Left hindlimb (tissue), 1 donor: ENCODE measurements at places on chromosomes 7 and 10.
A peak's percentile ranks its signal among the peaks of the same experiment; 100 is the strongest.

DNA sequence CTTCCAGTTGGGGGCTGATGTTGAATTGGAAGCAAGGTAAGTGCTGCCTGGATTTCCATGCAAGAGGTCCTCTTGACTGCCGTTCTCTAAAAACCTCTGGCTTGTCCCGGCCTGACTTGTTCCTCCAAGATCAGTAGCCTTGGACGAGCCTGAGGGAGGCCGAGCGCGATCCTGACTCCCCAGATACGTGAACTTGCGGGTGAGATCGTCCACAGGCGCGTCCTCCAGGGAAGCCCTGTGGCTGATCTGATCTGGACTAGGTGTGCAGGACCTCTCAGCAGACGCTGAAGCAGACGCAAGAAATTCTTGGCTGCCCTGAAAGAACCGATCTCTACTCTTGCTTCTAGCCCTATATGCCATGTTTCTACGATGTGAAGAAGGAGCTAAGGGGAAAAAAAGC, 29.7 kb downstream of the ZC3HAV1 start:
- no peak for DNase-seq

GRCh38 chr7:92447345-92448204, at the start of gene GATAD1:
Gene GATAD1 (plus strand): TSS chr7:92447482. CDS start chr7:92447730, 248 bp downstream.
- DNase-seq: peak; percentile 94

DNA sequence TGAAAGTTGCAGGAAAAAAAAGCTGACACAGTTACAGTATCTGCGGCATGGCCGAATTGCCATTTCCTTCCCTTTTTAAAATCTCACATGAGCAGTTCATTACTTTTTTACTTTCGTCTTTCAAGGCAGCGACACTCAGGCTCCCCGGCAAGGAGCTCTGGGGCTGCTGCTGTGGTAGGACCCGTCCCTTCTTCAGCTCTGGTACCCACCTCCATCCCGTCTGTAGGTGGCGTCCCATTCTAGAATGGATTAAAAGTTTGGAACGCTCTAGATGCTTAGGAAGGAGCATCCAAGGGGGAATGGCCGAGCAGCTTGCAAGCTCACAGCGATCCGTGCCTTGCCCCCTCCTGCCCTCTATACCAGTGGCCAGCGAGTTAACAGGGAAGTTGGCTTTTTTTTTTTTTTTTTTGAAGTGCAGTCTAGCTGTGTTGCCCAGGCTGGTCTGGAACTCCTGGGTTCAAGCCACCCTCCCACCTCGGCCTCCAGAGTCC, 22.8 kb upstream of the TTYH3 start:
- no peak for DNase-seq

DNA sequence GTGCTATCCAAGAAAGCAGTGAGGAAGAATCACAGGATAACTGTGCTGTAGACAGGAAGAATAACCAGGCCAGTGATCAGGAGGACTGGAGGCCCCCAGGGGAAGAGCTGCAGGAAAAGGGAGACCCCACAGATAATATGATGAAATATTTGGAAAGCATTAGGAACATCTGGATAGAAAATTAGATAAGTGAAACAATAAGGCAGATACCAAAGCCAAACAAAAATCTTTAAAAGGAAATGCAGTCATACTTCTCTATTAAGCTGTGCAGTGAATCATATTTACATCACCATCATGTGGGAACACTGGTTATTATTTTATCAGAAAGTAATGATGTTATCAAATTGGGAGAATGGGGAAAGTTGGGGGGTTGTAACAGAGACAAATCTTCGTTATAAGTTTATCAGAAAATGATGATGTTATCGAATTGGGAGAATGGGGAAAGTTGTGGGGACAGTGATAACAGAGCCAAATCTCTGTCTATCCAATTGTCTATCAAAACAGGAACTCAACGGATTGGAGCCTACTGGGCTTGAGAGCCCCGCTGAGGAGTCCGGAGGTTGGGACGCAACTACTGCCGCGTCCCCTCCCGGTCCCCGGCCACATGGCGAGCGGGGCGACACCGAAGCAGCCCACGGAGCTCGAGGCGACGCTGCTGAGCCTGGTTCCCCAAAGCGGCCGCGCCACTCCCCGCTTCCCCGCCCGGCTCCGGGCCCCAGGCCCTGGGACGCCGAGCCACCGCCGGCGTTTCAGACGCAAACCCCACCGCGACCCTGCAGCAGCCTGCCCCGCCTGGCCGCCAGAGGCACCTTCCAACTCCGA, 14.0 kb upstream of the RALA start:
- peak; percentile 49 for DNase-seq

DNA sequence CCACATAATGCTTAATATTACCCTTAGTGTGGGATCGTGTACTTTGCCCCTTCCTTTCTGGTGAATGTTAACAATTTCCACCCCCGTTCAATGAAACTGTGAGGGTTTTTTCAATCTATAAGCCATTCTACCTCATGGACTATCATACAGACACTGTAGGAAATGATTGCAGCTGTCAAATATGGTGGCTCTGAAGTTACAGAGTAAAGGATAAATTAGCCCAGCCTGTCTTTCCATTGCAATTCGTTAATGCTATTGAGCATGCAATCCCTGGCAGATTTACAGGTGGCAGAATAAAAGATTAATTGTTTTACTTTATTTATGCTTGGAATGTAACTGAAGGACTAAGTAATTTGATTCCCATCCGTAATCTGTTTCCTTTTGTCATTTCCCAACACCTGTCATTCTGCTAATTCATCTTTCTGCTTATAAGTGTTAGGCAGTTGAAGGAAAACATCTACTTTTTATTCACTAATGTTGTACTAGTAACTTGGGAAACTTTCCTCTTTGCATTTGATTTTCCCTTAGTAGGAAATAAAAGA, 1211.6 kb upstream of the LRRN3 start:
- DNase-seq: no peak

- DNase-seq: no peak
Measured at GRCh38 chr10:61621605-61622051, 41.1 kb upstream of the CABCOCO1 start.

DNA sequence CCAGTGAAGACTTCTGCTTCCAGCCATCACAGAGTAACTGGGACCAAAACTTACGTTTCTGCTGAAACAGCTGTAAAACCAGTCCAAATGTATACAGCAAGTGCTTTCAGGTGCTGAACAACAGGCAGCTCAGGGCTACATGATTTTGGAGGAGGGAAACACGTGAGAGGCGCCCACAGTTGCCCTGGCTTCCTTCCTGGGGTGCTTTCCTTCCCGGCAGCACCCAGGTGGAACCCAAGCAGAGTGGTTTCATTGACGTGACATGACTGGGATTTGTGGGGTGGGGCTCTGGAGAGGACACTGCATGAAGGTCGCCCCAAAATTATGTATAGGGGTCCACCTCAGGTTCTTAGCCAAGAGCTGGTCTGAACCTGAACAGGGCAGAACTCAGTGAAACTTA, 34.2 kb downstream of the IL2RA start:
- DNase-seq: no peak

DNA sequence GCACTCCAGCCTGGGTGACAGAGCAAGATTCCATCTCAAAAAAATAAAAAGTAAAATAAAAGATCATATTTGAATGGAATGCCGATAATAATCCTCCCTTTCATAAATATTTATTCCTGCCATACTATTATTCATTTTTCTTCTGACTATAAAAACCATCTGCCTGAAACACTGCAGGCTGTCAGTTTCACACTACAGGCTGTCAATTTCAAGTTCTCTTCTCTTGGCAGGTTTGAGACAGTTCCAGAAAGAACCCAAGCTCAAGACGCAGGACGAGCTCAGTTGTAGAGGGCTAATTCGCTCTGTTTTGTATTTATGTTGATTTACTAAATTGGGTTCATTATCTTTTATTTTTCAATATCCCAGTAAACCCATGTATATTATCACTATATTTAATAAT, 18.2 kb upstream of the AGBL3 start:
- no peak for DNase-seq

DNA sequence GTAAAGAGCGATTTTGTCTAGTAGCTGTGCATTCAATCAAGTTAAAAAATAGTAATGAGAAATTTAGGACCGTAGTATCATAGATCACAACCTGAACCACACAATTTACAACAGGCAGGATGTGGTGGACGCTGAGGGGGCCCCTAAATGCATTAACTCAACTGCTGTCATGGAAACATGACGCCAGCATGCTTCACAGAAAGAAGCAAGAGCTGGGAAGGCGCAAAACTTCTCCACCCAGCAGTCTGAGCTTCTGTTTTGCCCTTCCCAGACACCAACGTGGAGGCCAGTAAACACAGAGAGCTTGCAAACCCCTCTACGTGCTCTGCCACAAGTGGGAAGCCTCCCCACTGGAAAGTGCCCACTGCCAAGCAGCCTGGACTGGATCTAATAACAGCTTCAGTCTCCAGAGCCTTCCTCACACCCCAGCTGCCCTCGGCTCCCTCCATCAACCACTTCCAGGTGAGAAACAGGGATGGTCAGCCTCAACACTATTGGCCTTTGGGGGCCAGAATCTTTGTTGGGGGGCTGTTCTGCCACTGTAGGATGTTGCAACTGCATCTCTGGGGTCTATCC, 151.8 kb downstream of the SFMBT2 start:
- DNase-seq: no peak
